ENCODE measurements at places on chromosomes 7 and 10.

GRCh38 chr10:51792678-51793077 is 93.3 kb upstream of the CSTF2T start:
- no peak overlapping the region for H3K4me3 ChIP-seq
- no peaks in the 10 kb centered on the region for H3K27me3 ChIP-seq
- no peak for DNase-seq
- no peaks in the 10 kb centered on the region for H3K4me1 ChIP-seq

- H3K4me1 ChIP-seq = no peaks in the 10 kb centered on the region
- no peaks in the 10 kb centered on the region for H3K36me3 ChIP-seq
- H3K27ac ChIP-seq = no peak overlapping the region
- H3K4me3 ChIP-seq = no peak overlapping the region
Observed at GRCh38 chr7:128129224-128129864, 98.1 kb upstream of the LRRC4 start.

- H3K27ac ChIP-seq = no peak overlapping the region
- no peaks in the 10 kb centered on the region for H3K36me3 ChIP-seq
- peaks cover 9% of the 10 kb centered on the region for H3K4me1 ChIP-seq
- H3K4me3 ChIP-seq = no peak overlapping the region
- no peaks in the 10 kb centered on the region for H3K27me3 ChIP-seq
- DNase-seq = no peak
Observed at GRCh38 chr7:27735165-27735564, 4.8 kb upstream of the TAX1BP1 start.

DNA sequence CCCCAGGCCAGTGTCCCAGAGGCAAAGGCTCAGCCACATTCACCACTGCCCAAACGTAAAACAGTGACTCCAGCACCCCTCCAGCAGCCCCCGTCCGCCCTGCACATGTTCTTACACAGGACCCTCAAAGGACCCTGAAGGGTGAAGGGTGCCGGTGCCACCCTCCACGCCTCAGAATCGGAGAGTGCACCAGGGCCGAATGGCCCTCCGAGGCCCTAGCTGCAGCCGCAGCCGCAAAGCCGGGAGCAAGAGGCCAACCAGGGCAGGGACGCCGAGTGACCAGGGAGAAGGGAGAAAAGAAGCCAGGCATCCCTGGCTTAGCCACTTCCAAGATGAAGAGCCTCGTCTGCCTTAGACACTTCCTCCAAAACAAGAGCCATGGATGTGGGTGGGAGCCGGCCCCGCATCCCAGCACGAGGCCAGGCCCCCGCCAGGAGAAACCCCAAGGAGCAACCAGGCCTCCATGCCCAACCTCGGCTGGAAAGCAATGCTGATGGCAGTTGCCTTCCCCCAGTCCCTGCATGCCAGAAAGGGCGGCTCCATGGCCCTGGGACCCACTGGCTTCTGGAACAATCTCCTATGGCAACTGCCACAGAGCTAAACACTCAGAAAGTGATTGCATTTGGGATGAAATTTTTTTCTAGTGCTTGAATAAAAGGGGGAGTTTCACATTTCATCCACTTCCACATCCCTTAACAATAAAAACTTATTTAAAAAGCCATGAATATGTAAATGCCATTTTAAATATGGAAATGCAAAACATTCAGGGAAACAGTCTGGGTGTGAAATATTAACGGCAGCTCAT is 92.3 kb downstream of the MAD1L1 start:
- peaks cover 5% of the 10 kb centered on the region for H3K4me1 ChIP-seq
- no peak for DNase-seq
- no peak overlapping the region for H3K4me3 ChIP-seq

GRCh38 chr10:89297356-89297755 is 4.5 kb upstream of the IFIT2 start:
- H3K27ac ChIP-seq = peak overlapping the region; percentile 80
- peaks cover 32% of the 10 kb centered on the region for H3K4me1 ChIP-seq
- H3K36me3 ChIP-seq = no peaks in the 10 kb centered on the region
- H3K27me3 ChIP-seq = no peaks in the 10 kb centered on the region

DNA sequence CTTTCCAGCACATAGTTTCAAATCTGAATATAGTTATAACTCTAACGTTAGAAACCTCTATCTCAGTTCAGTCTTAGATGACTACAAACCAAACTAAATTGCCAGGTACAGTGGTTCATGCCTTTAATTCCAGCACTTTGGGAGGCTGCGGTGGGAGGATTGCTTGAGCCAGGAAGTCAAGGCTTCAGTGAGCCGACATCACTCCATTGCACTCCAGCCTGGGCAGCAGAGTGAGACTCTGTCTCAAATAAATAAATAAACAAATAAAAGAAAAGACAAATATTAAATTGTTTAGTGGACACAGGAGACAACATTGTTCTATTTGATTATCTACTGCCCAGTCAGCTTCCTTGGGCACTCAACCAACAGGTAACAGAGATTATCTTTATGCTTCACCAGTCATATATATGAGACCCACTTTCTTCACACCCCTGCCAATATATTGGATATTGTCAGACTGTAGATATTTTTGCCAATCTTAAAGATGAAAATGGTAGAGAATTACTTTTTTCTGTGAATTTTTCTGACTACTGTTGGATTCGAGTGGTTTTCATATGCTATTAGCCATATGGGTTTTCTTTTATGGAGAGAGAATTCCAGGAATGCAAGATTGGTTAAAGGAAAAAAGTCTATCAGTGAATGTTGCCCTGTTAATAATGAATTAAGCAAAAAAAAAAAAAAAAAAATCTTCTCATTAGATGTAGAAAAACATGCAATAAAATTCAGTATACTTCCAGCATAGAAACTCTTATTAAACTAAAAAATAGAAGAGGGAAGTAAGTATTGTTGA is 16.0 kb downstream of the HDAC9 start:
- H3K4me1 ChIP-seq = peaks cover 56% of the 10 kb centered on the region
- no peaks in the 10 kb centered on the region for H3K36me3 ChIP-seq
- no peak for DNase-seq
- no peaks in the 10 kb centered on the region for H3K27me3 ChIP-seq

GRCh38 chr10:75019370-75019769 is 92.1 kb upstream of the SAMD8 start:
- no peak overlapping the region for H3K4me3 ChIP-seq
- H3K36me3 ChIP-seq = peaks cover 53% of the 10 kb centered on the region

DNA sequence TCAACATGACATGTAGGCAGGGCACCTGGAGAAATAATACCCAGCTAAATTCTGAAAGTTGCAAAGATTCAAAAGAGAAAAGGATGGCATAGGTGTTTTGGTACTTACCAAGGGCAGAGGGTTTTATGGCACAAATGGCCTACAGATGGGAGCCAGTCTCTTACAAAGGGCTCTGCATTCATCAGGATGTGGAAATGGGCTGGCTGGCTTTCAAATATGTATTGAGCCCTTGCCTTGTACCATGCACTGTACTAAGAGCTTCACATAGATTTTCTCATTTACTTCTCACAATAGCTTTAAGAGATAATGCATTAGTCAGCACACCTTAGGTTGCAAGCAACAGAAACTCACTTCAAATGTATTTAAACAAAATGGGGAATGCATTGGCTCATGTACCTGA is 327.1 kb downstream of the BICC1 start:
- H3K36me3 ChIP-seq = no peaks in the 10 kb centered on the region
- H3K27me3 ChIP-seq = no peaks in the 10 kb centered on the region
- H3K4me3 ChIP-seq = no peak overlapping the region
- H3K4me1 ChIP-seq = no peaks in the 10 kb centered on the region
- H3K27ac ChIP-seq = no peak overlapping the region

DNA sequence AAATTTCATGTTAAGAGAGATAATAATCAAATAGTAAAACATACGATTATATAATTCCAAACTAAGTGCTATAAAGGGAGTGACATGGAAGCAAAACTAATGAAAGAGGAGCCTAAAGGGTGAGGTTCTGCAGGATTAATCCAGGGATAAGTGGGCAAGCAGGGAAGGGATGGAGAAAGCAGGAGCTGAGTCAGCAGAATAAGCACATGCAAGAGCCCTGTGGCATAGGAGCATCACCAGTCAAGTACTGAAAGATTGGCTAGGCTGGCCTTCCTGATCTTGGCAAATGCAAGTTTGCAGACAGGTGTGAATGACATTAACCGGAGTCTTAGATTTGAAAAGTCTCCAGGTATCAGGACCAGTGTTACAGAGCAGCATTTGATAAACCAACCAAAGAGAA is 336.4 kb downstream of the ELMO1 start:
- no peak overlapping the region for H3K4me3 ChIP-seq
- H3K27ac ChIP-seq = no peak overlapping the region
- no peaks in the 10 kb centered on the region for H3K4me1 ChIP-seq
- no peaks in the 10 kb centered on the region for H3K27me3 ChIP-seq

DNA sequence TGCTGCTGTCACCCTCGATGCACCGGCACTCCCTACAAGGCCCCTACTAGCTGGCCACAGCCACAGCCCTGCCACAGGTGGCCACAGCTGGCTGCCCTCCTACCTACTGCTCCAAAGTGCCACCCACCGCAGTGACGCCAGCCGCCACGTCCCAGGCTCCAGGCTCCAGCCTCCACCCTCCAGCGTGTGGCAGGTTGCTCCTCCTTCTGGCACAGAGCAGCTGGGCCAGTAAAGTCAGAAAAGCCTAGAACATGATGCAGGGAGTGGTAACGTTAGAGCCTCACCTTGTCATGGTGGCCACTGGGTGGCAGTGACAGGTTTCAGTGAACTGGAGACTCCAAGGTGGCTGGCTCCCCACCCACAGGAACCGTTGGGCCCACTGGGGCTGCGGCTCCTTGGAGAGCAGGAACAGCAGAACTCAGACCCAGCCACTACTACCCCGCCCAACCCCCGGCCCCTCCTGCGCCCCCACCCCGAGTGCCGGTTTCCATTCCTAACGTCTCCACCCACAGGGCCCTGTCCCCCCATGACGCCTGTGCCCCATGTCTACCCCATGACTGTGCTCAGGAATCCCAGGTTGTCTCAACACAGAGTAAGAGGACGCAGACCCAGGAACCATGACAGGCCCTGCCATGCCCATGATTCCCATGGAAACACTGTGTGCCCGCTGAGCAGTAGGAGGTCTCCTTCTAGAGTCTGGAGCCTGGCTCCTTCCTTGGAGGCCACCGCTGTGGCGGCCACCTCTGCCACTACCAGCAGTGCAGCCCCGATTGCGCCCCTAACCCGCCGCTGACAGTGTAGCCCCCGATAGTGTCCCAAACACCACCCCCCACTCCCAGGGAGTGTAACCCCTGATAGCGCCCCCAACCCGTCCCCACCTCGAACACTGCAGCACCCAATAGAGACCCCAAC is 52.3 kb upstream of the ZNF33B start:
- H3K4me1 ChIP-seq = no peaks in the 10 kb centered on the region
- DNase-seq = no peak
- no peak overlapping the region for H3K27ac ChIP-seq
- H3K36me3 ChIP-seq = no peaks in the 10 kb centered on the region

GRCh38 chr7:2100278-2101208 is 132.2 kb downstream of the MAD1L1 start:
- peaks cover 18% of the 10 kb centered on the region for H3K4me1 ChIP-seq
- H3K27ac ChIP-seq = no peak overlapping the region
- DNase-seq = no peak
- no peaks in the 10 kb centered on the region for H3K36me3 ChIP-seq
- H3K27me3 ChIP-seq = no peaks in the 10 kb centered on the region
- no peak overlapping the region for H3K4me3 ChIP-seq

GRCh38 chr10:653991-654646 is 35.3 kb downstream of the DIP2C start:
- DNase-seq = no peak
- H3K4me1 ChIP-seq = peaks cover 49% of the 10 kb centered on the region
- H3K27ac ChIP-seq = no peak overlapping the region
- H3K27me3 ChIP-seq = no peaks in the 10 kb centered on the region
- no peak overlapping the region for H3K4me3 ChIP-seq
- no peaks in the 10 kb centered on the region for H3K36me3 ChIP-seq

DNA sequence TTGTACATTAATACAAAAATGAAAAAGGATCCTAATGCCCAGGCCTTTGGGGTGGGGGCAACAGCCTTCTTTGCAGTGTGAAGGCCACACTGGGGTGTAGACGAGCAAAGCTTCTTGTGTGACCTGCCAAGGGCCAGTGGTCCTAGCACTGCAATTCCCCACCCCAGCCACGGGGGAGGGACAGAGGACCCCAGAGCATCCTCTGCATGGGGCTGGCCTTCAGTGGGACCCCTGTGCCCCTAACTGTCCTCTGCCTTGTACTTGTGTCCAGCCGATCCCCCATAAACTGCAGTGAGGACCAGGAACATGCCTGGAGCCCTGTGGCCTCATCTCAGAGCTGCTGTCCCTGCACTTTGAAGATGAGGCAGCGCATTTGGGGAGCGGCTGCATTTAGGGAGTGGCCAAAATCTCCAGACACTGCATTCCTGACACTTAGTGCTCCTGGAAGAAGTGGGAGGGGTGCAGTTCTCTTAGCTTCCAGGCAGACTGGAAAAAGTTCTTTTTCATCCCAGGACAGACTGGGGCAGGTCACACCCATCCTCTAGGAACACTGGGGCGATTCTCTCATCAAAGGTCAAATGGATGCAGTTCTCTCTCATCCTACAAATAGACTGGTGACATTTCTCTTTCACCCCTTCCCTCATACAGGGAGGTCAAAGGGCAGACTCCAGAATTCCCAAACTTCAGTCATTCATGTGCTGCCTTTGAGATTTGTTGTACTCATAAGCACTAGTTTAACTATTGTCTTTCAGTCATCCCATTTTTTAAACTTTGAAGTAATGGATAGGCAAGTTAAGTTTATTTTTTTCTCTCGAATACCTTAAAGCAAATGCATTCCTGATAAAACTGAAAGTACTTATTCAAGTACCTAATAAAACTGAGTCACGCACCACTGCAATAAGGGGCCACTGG is 922 bp upstream of the MYO1G start:
- no peak for DNase-seq
- H3K4me3 ChIP-seq = no peak overlapping the region
- H3K27ac ChIP-seq = peak overlapping the region; percentile 36
- H3K36me3 ChIP-seq = peaks cover 54% of the 10 kb centered on the region
- no peaks in the 10 kb centered on the region for H3K27me3 ChIP-seq

GRCh38 chr10:126491476-126491875 is 103.2 kb upstream of the ADAM12 start:
- H3K27ac ChIP-seq = no peak overlapping the region
- peaks cover 2% of the 10 kb centered on the region for H3K27me3 ChIP-seq
- H3K4me1 ChIP-seq = no peaks in the 10 kb centered on the region

DNA sequence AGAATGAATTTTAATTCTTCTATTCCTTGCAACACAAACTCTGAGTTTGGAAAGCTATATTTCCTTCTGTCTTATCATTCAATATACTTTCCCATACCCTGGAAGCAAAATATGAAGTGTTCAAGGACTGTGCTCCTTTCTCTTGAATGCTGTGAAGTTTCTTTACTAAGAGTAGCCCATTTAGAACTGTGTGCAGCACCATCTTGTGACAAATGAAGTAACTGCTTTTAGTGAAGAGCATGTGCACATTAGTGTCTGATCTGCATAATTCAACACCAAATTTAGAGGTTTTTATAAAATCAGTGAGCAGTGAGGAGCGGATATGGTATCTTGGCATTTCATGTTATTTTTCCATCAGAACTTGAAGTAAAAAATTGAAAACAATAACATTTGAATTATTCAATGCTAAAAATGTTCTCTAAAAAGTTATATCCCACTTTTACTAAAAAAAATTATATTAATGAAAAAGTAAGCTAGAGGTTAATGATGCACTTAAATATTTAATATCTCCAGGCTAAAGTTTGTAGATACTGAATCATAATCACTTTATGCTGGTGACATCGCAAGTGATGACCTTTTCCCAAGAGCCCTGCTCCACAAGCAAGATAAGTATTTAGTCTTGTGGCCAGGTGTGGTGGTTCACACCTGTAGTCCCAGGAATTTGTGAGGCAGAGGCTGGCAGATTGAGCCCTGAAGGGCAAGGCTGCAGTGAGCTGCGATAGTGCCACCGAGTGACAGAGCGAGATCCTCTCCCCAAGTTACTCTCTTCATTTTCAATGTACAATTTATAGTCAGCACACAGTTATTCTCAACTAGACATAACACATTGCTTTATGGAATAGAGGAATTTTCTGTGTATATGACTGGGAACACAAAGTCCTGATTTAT is 108.8 kb upstream of the PCLO start:
- no peak overlapping the region for H3K4me3 ChIP-seq
- H3K36me3 ChIP-seq = no peaks in the 10 kb centered on the region
- DNase-seq = no peak
- no peaks in the 10 kb centered on the region for H3K27me3 ChIP-seq
- no peak overlapping the region for H3K27ac ChIP-seq

All from psoas muscle (tissue), 8 donors.